ENCODE measurements at places on chromosomes 1 and 21. TPM values are rescaled to one million over a fixed set of nuclear protein-coding genes. Genes with fewer than 3 reads are reported as not detected.

DNA sequence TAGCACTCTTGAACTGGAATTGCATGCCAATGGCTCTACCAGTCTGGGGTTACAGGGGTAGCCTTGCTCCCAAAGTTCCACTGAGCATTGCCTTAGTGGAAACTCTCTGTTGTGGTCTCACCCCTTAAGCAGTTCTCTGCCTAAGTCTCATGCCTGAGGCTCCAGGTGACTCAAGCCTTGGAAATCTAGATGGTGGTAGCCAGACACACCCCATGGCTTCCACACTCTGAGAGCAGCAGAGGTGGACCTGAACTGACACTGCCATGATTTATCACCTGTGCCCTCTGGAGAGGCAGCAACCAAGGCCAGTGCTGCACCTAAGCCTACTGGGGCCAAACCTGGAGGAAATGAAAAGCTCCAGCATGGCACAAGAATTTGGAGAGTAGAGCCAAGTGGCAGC is 285.7 kb upstream of the PKN2 start:
- no peaks in the 10 kb centered on the region for H3K4me1 ChIP-seq
- H3K4me3 ChIP-seq = no peak overlapping the region
- no peaks in the 10 kb centered on the region for H3K27me3 ChIP-seq
- H3K27ac ChIP-seq = no peak overlapping the region

DNA sequence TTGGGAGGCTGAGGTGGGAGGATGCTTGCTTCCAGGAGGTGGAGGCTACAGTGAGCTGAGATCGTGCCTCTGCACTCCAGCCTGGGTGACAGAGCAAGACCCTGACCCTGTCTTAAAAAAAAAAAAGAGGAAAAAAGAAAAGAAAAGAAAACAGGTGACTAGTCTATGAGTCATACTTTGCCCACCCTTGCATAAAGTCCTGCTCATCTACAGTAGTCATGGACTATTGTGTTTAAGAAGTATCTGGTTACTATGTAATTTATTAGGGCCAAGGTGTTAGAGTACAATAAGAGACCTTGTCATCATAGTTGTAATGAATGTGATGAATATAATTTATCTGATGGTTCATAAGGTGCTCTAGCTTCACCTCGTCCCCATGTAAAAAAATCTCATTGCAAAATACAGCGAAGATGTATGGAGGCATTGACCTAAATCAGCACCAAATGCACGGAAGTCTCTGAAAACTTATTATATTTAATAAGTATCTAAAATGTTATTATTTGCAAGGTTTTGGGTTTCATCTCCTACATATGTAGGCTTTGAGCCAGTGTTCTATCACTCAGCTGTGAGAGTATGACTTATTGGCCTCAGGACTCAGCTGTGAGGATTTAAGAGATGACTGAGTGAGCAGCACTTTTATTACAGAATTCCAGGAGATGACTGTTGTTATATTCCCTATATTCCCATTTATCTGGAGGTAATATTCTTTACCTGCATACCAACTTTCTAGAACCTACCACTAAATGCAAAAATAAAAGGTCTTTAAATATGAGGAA is 19.9 kb upstream of the KCNJ6 start:
- no peak overlapping the region for H3K27ac ChIP-seq
- H3K36me3 ChIP-seq = no peaks in the 10 kb centered on the region
- H3K4me3 ChIP-seq = no peak overlapping the region
- peaks cover 11% of the 10 kb centered on the region for H3K27me3 ChIP-seq

The DCDC2B gene
- total RNA-seq = not detected

DNA sequence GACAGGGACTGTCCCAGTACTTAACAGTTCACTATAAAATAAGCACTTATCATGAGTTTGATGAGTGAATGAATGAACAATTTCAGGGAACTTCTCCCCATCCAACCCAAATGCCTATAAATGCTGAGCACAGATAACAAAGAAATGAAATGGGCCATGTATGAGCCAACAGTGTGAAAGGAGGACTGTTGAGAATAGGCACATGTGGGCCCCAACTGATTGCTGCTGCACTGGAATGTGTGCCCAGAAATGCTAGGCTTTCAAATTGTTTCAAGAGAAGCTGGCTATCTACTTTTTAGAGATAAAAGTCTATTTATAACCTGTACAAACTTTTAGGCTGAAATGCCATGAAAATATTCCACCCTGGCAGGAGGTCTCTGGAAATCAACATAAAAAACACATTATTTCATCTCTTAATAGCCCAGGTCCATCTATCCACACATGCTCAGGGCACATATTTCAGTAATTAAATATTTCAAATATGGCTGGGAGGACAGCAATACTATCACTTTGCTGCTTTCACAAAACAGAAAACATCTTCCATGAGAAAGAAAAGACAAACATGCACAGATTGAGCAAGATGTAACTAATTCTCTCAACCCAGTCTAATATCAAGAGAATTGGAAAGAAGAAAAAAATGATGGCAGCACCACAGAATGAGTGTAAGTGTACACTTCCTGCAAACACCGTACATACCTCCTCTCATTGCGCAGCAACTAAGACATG is 49.8 kb downstream of the COLGALT2 start:
- no peak overlapping the region for H3K27ac ChIP-seq
- no peaks in the 10 kb centered on the region for H3K27me3 ChIP-seq
- no peak overlapping the region for H3K4me3 ChIP-seq
- no peaks in the 10 kb centered on the region for H3K36me3 ChIP-seq
- H3K4me1 ChIP-seq = peaks cover 6% of the 10 kb centered on the region
- no peak for DNase-seq

- H3K27ac ChIP-seq = no peak overlapping the region
- no peak for DNase-seq
- no peaks in the 10 kb centered on the region for H3K27me3 ChIP-seq
- no peaks in the 10 kb centered on the region for H3K4me1 ChIP-seq
These were observed 145.5 kb downstream of the TBX15 start for GRCh38 chr1:118842452-118843201.

- peak; percentile 90 for DNase-seq
- no peak overlapping the region for H3K4me3 ChIP-seq
- no peaks in the 10 kb centered on the region for H3K27me3 ChIP-seq
- H3K36me3 ChIP-seq = peaks cover 63% of the 10 kb centered on the region
These were observed 12.0 kb downstream of the CREG1 start for GRCh38 chr1:167541610-167542009.

The KAZN gene
- 3.3 TPM for total RNA-seq

Measured in MCF 10A (cell line).